SK-N-MC (cell line): ENCODE measurements at places on chromosomes 1 and 21.

- no peak for DNase-seq
These were observed 2.1 kb upstream of the PRRX1 start for GRCh38 chr1:170661646-170662411.

DNA sequence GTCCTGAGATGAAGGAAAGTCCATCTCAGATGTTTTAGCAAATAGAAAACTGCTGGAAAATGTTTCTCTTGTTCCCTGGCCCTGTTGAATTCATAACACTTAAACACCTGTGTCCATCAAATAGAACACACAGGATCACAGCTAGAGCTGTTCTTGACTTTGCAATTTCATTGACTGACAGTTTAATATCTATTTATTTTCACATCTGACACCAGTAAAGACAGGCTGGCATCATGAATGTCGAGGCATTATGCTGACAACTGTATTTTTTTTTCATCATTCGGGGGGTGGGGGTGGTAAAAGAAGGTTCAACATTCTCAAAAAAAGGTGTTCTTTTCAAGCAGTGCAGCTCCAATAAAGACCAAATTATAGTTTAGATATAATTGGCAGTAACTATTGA lies 591.2 kb upstream of the PTBP2 start:
- DNase-seq, result no peak

- DNase-seq, result no peak
These were observed 15.9 kb downstream of the VPS26C start for GRCh38 chr21:37251294-37251634.

DNA sequence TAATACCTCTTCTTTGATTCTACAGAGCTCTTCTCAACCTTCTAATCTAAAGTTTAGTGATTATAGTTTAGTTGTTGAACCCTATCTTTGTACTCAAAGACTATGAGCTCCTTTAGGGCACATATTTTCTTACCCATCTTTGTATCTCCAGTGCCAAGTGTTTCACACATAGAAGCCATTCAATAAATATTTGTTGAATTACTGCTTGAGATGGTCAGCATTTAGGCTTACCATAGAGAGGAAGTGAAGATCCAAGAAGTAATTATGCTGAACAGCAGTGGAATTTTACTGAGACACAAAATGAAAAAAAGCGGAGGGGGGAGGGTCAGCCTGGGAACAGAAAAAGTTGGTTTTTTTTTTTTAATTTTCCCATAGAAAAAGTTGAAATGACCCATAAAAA lies 21.9 kb downstream of the PIK3R3 start:
- no peak for DNase-seq

DNA sequence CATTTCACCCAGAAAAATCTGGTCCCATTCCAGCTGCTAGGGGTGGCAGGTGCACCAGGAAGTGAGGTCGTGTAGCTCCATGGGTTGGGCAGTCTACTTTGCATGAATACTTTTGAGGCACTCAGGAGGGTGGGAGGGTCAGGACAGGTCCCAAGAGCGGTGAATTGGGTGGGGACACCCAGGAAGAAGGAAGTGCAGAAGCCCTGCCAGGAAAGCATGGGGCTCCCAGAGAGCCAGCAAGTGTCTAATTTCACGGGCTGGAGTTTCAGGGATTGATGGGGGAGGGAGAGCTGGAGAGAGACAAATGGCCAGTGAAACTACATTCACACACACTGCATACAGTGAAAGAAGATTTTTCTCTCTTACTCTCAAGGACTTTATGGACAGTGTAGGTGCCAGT lies 137.8 kb downstream of the GALNT2 start:
- DNase-seq, result no peak

GRCh38 chr21:45508607-45509565 lies 33.4 kb downstream of the SLC19A1 start:
- no peak for DNase-seq

DNA sequence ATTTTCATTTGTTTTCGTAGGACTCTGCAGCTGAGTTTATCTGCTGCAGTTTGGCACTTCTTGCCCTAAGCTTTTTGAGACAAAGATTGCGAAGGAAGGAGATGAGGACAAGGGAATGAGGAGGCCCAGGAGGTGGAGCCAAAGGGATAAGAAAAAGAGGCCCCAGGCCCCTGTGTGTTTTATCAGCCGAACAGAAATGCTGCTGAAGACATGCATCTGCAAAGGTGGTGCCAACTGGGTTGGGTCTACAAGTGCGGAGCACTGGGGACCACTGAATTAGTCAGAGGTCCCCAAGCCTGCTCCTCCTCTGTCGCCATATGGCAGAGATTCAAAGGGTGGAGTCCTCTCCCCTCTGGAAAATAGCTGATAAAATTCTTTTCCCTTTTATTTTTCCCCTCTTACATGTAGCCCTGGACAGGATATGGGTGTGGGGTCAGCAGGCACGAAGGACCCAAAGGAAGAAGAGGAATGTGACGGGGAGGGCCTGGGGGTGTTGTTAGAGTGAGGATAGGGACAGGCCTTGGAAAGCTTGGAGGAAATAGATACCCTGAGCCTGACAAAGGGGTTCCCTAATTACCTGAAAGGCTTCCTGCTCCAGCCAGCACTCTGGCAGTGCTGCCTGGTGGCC lies 2.7 kb downstream of the CD34 start:
- DNase-seq, result no peak

GRCh38 chr1:43069461-43070050 lies 102.5 kb downstream of the EBNA1BP2 start:
- DNase-seq, result no peak

GRCh38 chr1:69290291-69290690 lies 277.4 kb upstream of the LRRC7 start:
- DNase-seq, result no peak

DNA sequence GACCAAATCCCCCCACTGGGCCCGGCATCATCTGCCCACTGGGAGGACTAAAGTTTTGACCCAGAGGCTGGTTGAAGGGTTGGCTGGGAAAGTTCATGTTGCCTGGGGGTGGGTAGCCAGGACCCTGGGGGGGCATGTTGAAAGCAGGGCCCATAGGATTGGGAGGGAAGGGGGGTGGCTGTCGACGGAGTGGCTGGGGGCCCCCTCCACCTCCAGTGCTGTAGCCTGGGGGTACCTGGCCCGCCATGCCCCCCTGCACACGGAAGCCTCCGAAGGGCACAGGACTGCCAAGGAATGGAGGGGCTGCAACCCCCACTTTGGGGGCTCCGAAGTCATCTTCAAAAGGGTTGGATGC lies 2.2 kb downstream of the PYGO2 start:
- no peak for DNase-seq

- DNase-seq, result no peak
These were observed 39.1 kb downstream of the MRPS6 start for GRCh38 chr21:34112316-34113033.

GRCh38 chr1:21573971-21574465 lies 64.8 kb downstream of the ALPL start:
- DNase-seq, result no peak

- no peak for DNase-seq
These were observed 19.5 kb downstream of the MAP3K7CL start for GRCh38 chr21:29149808-29150425.

GRCh38 chr1:29540801-29541357 lies 304.6 kb downstream of the PTPRU start:
- DNase-seq, result no peak

DNA sequence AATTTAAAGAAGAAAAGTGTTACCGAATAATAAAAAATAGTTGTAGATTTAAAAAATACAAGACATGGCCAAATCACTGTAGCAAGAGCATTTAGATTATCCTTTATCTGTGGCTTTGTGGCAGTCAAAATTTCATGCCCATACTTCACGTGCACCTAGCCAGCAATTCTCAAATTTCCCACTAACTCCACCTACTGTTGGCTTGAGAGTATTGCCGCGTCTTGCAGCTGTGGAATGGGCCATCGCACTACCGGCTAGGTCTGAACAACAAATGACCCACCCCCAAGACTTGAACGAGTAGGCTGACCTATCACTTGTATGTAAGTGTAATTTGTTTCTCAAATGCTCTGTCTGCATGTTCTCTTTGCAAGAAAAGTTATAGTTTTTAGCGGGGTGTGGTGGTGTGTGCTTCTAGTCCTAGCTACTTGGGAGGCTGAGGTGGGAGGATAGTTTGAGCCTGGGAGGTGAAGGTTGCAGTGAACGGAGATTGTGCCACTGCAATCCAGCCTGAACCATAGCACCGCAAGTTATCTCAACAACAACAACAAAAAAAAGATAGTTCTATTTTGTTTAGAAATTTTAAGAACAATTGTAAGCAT lies 4.1 kb downstream of the KRTAP13-4 start:
- DNase-seq, result peak; percentile 6

DNA sequence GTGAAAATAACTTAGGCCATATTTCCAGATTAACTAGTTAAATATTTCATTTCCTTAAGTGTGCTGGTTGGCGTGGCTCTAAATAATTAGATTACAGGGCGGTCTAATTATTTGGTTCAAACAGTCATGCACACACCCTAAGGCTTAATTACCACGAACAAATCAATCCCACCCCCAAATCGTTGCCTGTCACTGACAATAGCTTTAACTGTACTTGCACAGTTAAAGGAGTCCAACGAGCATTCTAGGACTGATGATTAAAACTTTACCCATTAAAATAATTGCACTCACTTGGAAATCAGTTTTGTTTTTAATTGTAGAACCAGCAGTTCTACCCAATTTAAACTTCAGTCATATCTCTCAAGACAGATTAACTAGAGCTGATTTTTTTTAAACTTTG lies 1.5 kb upstream of the POU2F1 start:
- no peak for DNase-seq

DNA sequence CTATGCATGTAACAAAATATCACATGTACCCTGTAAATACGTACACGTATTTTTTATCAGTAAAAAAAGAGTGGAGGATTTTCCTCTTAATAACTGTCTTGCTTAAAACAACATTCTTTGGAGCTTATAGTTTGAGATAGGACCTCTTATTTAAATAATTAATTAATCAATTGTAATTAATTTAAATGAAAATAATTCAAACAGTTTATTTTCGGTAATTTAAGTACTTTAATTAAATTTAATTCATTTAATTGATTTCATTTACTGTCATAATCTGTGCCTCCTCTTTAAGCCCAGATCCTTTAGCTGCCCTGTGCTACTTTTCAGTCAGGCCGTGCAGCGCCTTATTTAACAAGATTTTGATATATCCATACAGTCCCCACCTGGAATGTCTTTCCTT lies 427.0 kb downstream of the HLX start:
- no peak for DNase-seq

GRCh38 chr1:102757363-102757762 lies 351.0 kb downstream of the COL11A1 start:
- DNase-seq, result no peak

DNA sequence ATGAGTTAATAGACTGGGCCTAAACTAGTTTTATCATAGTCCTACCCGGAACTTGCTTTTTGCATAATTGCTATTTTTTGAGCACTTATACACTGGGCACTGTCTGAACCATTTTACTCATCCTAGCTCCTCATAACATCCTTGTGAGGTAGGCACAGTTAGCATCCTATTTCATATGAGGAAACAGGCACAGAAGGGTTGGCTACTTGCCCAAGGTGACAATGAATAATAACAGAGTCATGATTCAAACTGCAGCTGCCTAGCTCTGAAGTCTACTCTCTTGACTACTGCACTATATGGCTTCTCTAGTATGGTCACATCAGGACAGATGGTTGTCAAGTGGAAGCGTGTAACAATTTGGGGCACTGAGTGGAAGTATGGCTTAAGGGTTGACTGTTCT lies 18.2 kb upstream of the RC3H1 start:
- no peak for DNase-seq

DNA sequence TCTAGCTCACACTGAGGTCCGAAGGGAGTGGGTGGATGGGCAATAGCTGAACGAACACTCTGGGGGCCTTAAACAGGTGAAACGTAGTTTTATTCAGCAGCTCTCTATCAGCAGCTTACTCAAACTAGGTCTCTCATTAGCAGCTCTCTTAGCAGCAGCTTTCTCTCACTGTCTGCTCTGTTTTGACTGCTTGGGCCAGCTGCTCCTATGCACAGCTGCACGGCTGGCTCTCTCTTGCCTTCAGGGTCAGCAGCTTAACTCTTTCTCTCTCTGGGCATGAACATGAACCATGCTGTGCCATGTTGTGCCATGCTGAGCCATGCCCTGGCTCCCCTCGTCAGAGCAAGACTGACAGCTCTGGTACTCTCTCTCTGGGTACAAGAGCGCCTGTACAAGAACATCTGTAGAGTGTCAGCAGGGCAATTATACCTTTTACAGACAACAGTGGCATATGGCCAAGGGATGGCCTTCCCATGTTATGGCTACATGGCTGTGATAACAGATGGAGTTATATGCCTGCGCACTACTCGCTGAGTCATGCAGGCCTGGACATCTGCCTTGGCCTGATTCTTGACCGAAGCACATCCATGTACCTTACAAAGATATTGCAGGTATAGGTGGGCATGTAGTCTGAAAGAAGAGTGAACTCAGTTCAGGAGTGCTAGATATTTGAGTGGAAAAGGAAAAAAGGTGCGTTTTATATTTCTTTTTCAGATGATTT lies 152.4 kb downstream of the LEPR start:
- no peak for DNase-seq

DNA sequence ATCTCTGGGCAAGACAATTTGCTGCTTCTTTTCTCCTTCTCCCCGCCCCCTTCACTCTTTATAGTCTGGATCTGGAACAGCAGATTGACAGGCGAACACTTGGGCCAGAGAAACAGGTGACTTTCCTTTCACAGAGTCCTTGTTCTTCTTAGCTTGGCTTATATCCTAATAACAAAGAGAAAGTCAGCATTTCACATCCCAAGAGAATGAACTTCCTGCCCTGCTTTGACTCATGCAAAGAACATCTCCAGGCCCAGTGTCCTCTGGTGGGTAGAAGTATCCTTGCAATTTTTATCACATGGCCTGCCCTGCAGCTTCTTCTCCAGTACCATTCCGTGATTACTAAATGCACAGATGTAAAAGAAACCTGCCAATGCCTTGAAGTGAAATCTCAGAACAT lies 764.4 kb downstream of the ADGRL2 start:
- no peak for DNase-seq
